Gastroesophageal sphincter (tissue), 4 donors: ENCODE measurements at places on chromosomes 7 and 10.

- ATAC-seq: no peak
Observed at GRCh38 chr7:84844771-84845170, 342.1 kb downstream of the SEMA3D start.

- no peak for ATAC-seq
Observed at GRCh38 chr10:94013331-94013760, 19.6 kb downstream of the PLCE1 start.

DNA sequence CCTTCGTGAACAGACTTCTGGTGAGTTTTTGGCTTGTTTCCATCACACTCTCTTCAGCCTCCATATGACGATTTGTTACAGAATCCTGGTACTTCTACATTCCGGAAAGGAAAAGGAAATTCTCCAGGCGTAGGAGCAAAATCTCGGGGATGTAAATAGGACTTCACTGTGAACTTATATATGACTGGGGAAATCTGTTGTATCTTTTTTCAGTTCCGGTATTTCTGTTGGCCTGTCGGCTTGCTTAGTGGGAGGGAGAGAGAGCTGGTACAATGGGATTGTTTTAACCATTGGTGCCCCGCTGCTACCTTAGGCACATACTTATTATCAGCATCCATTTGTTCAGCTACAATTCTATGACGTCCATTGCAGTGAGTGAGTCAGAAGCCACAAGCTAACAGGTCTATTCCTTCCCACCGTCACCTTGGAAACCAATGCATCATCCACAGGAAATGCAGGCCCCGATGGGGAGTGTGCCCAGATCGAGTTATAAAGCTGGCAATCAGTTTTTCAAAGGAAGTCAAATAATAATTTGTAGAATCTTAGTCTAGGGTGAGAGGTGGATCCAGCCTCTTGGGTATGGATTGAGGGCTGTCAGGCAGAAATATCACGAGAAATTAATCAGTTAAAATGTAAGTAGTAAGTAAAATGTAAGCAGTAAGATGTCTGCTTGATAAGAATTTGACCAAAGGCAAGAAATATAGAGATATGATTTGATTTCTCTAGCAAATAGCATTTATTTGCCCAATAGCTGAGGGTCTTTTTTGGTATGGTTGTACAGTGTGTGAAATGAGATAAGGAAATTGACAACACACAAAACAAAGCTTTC is 92.0 kb upstream of the MKLN1 start:
- peak; percentile 33 for ATAC-seq

GRCh38 chr10:95655571-95656290 is 780 bp downstream of the ALDH18A1 start:
- ATAC-seq: no peak

- ATAC-seq: no peak
Observed at GRCh38 chr10:1613511-1613910, 123.8 kb downstream of the ADARB2 start.

DNA sequence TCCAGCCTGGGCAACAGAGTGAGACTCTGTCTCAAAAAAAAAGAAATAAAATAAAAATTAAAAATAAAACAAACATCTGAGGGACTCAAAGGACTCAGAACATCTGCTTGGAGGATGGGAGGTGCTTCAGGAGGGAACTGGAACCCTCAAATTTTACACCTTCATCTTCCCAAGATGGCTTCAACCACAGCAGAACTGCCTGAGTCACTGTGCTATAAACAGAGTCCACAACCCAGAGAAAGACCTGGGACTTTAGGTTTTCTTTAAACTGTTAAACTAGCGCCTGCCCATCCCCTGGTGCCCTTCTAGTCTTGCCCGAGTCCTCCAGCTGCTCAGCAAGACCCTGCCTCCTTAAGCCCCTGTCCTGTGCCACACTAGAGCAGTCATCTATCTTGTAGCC is 40.8 kb downstream of the RGS10 start:
- ATAC-seq: no peak

GRCh38 chr7:86645676-86646276 is 2.1 kb downstream of the GRM3 start:
- no peak for ATAC-seq

- ATAC-seq: no peak
Observed at GRCh38 chr7:149422914-149423301, 38.0 kb downstream of the ZNF777 start.

GRCh38 chr10:124356701-124357560 is 61.8 kb downstream of the OAT start:
- ATAC-seq: no peak

GRCh38 chr10:38741226-38741625 is 647.1 kb downstream of the ZNF37A start:
- ATAC-seq: no peak
